ENCODE measurements at places on chromosomes 5 and 9.

GRCh38 chr5:89992201-89992600 is 417.4 kb downstream of the CETN3 start:
- DNase-seq: no peak

DNA sequence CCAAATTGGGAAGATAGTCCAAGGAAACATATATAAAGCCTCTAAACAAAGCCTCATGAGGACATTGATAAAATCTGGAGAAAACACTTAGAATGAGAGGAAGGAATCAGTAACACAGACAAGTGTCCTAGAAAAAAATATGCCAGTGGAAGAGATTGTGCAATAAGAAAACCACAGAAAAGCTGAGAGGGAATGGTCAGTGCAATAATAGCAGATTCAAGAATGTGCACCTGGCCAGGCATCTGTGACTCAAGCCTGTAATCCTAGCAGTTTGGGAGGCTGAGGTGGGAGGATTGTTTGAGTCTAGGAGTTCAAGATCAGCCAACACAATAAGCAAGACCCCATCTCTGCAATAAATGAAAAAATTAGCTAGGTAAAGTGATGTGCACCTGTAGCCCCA is 691.2 kb upstream of the CDH6 start:
- no peak for DNase-seq

GRCh38 chr5:65900746-65901145 is 25.6 kb upstream of the ERBIN start:
- DNase-seq: no peak

GRCh38 chr5:150208187-150209098 is 18.6 kb downstream of the SLC6A7 start:
- no peak for DNase-seq

- no peak for DNase-seq
Measured at GRCh38 chr9:93107151-93107824, 11.3 kb downstream of the CARD19 start.

- no peak for DNase-seq
Measured at GRCh38 chr9:119273325-119273904, 95.8 kb downstream of the BRINP1 start.

- DNase-seq: no peak
Measured at GRCh38 chr5:88736494-88736893, 146.5 kb downstream of the MEF2C start.

GRCh38 chr5:149435015-149435376 is 55.9 kb upstream of the IL17B start:
- no peak for DNase-seq

DNA sequence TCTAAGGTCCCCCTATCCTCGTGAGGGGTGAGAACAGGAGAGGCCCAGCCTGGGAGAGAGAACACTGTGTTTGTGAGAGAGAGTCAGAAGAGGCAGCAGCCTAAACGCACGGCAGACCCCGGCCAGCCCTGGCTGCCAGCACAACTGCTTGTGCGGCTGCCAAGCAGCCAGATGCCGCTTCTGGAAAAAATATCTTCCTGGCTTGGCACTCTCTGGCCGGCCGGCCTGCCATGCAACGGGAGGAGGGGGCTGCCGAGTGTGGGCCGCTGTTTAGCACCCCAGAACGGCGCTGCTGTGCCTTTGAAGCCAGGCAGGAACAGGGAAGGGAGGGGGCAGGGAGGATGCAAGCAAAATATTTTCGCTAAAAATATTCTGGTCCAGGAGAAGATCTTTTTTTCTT is 105.0 kb downstream of the FGF18 start:
- DNase-seq: no peak

DNA sequence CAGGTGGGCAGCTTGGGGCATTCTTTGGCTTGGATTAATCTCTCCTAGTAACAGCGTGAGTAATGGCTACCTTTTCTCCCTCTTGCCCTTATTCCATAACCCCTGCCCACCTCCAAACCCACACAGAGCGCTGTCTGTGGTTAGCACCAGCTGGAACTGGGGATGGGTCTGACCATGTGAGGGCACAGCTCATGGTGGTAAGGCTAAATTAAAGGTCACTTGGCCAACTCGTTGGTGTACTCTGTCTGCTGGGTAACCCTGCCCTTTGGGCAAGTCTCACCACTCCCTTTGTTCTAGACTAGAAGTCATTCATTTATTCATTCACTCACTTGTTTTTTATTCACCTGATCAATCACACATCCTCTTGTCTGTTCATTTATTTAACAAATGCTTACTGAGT is 27.8 kb downstream of the PPARGC1B start:
- DNase-seq: no peak

DNA sequence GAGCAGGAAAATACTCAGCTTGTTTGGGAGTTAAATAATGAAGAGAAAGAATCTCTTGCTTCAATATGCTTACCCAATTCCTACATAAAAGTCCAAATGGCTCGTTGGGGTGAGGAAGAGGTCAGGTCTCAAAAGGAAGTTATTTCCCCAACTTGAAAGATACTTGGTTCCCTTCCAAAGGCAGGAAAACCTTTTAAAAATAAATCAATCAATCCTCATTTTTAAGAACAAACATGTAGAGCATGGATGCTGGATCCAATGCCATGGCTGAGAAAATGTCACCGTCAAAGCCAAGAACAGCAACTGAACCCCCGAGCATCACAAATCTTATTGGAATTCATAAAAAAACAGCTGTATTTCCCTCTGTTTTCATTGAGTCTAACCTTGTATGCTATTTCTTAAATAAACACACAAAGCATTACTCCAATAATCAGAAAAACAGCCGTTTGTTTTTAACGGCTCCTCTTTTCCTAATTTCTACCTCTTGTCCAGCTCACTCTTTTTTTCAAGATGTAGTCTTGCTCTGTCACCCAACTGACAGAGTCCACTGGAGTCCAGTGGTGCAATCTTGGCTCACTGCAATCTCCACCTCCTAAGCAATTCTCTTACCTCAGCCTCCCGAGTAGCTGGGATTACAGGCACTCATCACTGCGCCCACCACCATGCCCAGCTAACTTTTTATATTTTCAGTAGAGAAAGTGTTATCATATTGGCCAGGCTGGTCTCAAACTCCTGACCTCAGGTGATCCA is 140.7 kb downstream of the GNA14 start:
- no peak for DNase-seq

- DNase-seq: no peak
Measured at GRCh38 chr5:76667495-76667894, 44.3 kb upstream of the F2RL2 start.

GRCh38 chr5:79938468-79938867 is 52.6 kb downstream of the MTX3 start:
- DNase-seq: no peak

- DNase-seq: no peak
Measured at GRCh38 chr5:155136216-155136850, 122.8 kb downstream of the KIF4B start.

DNA sequence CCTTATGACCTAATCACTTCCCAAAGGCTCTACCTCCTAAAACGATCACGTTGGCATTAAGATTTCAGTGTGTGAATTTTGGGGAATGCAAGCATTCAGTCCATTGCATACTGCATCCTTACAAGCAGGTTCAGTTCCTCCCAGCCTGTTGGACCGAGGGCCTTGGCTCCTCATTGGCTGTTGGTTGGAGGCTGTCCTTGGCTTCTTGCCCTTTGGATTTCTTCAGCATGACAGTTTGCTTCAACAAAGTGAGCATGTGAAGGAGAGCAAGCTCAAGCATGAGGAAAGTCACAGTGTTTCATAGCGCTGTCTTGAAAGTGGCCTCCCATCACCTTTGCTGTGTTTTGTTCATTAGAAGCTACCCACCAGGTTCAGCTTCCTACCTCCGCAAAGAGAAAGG is 109.5 kb downstream of the GADD45G start:
- DNase-seq: no peak

DNA sequence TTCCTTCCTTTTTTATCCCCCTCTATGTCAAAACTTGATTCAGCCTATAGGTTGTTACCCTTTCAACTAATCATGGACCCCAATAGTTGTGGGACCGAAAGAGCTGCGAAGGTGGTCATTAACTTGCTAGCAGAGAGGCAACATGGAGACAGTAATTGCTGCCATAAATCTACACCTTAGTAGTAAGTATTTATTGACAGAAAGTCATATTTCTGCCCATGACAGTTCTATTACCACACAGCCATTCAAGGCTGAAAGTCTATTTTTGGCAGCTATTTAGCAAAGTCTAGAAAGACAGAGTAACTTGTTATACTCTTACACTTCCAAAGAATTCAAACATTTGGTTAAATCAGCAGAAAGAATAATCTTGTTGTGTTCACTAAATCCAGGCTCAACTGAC is 236.2 kb downstream of the PRELID2 start:
- no peak for DNase-seq

- DNase-seq: no peak
Measured at GRCh38 chr9:130740218-130741023, 46.8 kb downstream of the EXOSC2 start.

DNA sequence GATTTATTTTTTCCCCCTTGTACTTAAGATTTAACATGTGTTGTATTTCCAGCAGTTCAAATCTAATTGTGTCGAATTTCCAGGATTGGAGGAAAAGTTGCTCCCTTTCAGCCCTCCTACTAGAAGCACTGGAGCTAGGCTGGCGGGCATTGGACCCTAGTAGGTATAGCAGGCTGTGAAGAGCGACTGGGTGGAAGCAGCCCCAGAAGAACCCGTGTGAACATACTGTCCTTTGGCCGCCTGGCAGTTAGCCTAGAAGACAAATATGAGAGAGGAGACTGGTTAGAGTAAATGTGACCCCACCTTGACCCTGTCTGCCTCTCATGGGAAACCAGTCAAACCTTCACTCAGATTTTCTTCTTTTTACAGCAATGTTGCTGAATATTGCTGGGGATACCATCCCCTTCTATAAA is 13.9 kb downstream of the ALDOB start:
- no peak for DNase-seq

DNA sequence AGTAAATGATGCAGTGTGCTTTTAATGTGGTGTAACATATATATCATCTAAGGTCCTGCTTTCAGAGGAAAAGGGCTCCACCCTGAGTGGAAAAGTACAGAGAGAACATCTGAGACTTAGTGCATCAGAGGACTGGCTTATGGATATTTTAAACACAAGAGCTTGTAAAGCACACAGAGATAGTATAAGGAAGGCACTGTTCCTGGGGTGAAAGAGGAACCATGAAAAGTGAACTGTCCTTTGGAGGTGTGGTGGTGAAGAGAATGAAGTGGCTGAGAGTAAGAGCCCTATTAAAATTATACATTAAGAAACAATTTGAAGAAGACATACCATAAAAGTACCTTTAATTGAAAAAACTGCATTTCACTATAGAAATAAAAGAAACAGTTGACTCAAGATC is 68.9 kb downstream of the CSF2 start:
- no peak for DNase-seq

DNA sequence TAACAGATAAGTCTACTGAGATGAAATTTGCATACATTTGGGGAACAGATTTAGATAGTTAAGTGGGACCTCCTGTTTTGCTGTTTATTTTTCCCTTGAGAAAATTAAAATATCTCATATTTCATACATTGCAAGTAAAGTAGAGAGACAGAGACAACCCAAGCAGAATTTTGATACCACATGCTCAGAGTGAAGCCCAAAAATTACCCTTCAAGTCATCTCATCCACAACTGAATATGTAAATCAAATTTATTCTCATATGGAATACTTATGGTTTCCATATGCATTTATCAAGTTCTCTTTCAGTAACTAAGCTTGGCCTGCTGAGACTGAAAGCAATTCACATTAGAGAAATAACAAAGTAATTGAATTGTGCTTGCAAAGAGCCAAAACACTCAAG is 474.4 kb downstream of the SEMA5A start:
- no peak for DNase-seq

DNA sequence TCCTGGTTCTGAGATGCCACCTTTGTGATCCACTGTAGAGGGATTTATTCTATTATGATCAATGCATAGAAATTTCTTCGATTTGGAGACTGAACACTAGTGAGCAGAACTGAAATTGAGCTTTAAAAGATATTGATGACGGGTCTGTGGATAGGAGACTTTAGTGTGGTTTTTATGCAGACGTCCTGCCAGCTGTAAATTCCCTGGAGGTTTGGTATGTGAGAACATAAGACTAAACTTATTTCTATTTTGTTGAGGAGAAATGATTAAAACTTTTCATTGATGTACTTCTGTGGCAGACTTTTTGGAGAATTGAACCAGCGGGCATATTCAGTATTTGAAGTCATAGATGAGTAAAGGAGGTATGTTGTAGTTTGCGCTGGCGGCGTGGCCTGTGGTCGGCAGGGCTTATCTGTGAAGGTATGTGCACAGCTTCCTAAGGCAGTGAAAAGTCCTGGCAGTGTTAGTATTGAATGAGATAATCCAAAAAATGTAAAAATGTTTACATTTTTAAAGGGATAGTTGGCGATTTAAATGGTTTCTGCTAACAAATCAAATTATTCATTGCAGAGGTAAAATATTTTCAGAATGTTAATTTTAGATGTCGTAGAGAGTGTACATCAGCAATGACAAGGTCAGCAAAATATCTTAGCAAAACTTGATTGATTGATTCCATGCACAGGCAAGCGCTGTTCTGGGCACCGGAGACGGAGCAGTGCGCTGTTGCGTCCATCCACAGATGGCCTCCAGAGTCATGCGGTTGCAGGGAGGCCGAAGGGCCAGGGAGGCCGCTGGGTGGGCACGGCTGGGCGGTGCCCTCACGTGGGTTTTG is 20.4 kb downstream of the TENT4A start:
- no peak for DNase-seq

GRCh38 chr5:140391312-140391711 is 10.3 kb upstream of the ANKHD1 start:
- DNase-seq: no peak

GRCh38 chr5:32710550-32711361 is at the start of gene NPR3:
Gene NPR3 (plus strand): TSS chr5:32711321. CDS start chr5:32711777, 456 bp downstream.
- no peak for DNase-seq

- DNase-seq: no peak
Measured at GRCh38 chr5:42026446-42026845, 101.4 kb downstream of the FBXO4 start.

DNA sequence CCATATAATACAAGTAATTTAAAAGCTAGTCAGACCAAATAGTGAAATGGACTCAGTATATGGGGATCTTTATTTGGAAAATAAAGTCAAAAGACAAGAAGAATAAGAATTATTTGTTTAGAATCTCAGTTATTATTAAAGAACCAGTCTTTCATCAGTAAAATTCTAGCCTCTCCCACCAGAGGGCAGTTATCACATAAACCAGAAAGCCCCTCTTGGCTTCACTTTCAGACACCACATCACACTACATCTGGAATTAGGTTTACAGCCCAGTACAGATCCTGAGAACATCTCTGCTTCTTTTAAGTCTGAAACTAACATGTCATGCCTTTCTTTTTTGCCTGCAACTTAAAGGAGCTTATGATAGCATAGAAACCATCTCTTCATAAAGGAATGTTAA is 12.2 kb upstream of the HSPB3 start:
- no peak for DNase-seq

- DNase-seq: no peak
Measured at GRCh38 chr9:123418506-123418905, 62.5 kb downstream of the CRB2 start.

- DNase-seq: no peak
Measured at GRCh38 chr5:33241802-33242201, 199.0 kb upstream of the TARS1 start.

All from activated CD8-positive, alpha-beta memory T cell treated with anti-CD3 and anti-CD28 coated beads for 1 hour (primary cell).